SK-N-SH treated with all-trans-retinoic acid at 6 μM for 48 hours (cell line): ENCODE measurements at places on chromosomes 5 and 9.

- ATAC-seq = no peak
Measured at GRCh38 chr5:115440782-115441451, 103.7 kb downstream of the FEM1C start.

DNA sequence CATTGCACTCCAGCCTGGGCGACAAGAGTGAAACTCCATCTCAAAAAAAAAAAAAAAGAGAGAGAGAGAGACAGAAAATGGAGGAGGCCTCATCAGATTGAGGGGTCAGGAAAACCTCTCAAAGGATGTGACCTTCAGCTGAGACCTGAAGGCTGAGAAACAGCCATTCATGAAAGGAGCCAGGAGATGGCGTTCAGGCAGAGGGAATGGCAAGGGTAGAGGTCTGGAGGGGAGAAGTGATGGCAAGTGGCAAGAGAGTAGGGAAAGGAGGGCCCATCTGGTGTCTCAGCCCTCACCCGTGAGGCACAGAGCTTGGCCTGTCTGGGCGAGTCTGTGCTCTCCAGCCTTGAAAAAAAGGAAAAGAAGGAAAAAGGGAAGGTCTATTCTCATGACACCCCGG is 17.0 kb downstream of the CAMK2A start:
- ATAC-seq = peak; percentile 96

DNA sequence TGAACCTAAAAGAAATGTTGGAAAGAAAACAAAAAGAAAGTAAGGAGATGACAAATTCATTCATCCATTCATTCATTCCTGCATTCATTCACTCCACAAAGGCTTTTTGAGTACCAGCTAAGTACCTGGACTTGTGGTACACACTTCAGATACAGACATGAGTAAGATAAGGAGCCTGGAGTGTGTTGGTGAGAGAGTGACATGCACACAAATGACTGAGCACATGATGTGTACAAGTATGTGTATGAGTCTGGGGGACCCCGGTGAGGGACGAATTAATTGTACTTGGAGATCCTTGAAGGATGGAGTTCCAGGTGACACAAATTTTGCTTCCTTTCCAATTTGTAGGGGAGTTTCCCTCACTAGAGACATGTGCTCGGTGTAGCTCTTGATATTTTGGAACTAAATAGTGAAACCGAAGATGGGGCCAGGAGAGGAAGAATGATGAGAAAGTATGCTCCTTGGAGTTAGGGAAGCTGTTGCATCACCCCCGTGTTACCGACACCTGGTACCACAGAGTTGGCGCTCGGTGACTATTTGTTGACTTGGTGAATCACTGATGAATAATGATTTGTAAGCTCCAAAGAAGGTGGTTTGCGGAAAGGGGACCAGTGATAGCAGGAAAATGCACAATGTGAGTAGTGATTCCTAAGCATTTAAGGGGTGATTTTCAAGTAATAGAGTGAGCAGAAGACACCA is 509.8 kb downstream of the CCDC171 start:
- ATAC-seq = no peak; the same call in 2 of the 3 replicates

DNA sequence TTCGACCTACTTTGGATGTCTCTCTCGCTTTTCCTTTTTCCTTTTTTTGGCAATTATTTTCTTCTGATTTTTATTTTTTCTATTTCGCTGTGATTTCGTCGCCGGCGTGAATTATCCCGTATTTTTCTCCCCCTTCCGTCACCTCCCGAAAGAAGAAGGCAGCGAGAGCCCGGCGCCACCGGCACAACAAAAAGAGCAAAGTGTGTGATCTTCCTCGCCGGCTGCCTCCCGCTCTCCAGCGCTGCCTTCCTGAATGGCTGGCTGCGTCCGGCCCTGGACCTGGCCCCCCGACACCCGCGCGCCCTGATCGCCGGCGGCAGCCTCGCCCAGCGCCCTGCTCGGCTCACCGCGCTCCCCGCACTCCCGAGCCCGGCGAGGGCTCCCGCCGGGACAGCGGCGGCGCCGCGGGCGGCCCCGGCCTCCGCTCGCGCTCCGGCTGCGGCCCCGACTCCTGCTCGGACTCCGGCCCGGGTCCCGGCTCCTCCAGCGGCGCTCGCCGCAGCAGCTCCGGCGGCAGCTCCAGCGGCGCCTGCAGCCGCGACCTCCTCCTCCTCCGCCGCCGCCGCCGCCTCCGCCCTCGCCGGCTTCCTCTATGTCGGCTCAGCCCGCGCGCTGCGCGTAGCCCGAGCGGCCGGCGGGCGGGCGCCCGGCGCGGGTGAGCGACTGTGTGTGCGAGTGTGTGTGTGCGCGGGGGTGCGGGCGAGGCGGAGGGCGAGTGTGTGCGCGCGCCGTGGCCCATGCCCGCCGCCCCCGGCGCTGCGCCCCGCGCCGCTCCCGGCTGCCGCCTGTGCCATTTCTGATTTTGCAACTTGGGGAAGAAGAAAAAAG is 960 bp downstream of the NR2F1 start:
- no peak for ATAC-seq

GRCh38 chr5:79901631-79902030 is 89.4 kb downstream of the MTX3 start:
- no peak for ATAC-seq

GRCh38 chr9:131036071-131036470 is 27.1 kb downstream of the LAMC3 start:
- ATAC-seq = no peak

DNA sequence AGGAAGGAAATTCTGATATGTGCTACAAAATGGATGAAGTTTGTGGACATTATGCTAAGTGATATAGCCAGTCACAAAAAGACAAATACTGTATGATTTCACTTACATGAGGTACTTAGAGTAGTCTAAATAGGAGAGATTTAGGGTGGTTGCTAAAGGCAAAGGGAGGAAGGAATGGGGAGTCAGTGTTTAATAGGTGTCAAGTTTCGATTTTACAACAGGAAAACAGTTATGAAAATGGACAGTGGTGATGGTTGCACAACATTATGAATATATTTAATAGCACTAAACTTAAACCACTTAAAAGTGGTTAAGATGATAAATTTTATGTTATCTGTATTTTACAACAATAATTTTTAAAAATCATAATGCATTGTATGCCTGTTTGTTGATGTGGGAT is 40.4 kb upstream of the ECM2 start:
- no peak for ATAC-seq

GRCh38 chr9:29659014-29659413 is 2085.7 kb upstream of the C9orf72 start:
- no peak for ATAC-seq

DNA sequence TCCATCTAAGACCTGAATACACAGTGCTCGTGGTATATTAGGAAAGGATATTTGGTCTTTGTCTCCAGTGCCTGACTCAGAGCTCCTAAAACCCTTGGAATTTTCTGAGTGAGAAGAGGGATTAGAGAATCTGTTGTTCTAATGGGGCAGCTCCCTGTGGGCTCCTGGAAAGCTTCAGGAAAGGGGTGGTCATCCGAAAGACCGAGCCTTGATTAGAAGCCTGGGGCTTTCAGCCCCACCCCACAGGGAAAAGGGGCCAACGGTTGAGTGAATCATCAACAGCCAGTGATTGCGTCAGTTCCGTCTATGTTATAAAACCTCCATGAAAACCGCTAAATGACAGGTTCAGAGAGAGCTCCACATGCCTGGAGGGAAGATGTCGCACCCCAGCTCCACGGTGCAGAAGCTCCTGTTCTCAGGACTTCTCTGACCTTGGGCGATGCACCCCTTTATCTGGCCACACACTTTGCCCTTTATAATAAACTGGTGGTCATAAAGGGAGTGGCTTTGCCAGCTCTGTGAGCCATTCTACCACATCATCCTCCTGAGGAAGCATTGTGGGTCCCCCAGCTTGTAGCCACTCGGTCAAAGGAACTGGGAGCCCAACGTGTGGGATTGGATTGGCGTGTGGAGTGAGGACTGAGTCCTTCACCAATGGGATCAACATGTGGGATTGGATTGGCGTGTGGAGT is 71.0 kb upstream of the ICE1 start:
- no peak for ATAC-seq

GRCh38 chr9:22041775-22042174 is 32.7 kb upstream of the CDKN2B start:
- ATAC-seq = peak; percentile 32

- no peak for ATAC-seq
Measured at GRCh38 chr5:134450374-134450773, 38.7 kb upstream of the CDKN2AIPNL start.

DNA sequence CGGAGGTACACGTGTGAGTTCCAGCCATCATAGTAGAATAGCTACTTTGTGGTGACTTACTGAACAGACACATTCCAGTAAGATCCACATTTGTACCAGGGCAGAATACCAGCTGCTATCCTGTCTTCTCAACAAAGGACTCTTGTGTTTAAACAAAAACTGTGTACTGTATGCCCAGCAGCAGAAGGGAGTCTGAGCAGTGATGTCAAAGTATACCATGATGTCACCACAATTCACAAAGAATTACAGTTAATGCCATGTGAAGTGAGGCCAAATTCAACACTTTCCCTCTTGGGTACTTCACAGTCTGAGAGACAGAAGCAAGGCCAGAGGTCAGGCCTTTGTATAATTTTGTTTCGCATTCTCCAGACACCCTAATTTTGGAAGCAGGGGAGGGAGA is 137.0 kb downstream of the ADAMTSL1 start:
- no peak for ATAC-seq

GRCh38 chr9:6818292-6818922 is 60.6 kb downstream of the KDM4C start:
- ATAC-seq = no peak

DNA sequence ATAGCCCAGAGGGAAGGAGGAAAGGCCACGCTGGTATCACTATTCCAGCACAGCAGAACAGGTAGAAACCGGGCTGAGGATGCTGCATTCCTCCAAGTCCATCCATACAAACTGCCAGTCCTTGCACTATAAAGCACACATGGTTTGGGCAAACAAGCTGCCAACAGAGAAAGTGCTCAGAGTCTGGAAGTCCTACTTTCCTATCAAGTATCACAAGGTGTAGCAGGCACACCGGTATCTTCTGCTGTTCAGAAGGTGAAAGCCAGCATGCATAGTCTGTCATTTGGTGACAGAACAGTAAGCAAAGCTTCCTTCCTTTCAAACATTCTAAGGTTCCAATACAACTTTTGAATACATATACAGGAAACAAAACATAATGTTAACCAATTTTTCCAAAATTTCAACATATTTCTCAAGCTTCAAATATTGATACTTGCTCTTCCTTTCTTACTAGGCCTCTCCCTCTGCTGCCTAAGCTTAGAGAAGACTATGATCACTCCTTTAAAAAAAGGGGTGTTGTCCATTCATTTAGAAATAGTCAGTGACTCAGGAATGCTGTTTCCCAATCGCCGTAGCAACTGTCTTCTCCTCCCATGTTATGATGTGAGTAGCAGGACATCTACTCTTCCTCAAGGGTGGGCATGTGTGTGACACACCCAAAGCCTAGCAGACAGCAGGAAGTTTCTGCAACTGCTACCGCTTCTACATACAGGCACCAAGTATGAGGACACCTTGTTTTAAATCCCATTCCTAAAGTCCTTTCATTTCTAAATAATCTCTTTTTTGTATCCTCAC is 14.7 kb downstream of the DIAPH1 start:
- peak; percentile 95 for ATAC-seq
